Thyroid gland (tissue), 4 donors: ENCODE measurements at places on chromosomes 13 and 19. TPM values are rescaled to one million over a fixed set of nuclear protein-coding genes. Genes with fewer than 3 reads are reported as not detected.

Gene SPACA7
- total RNA-seq: not detected

Gene KCNJ14
- total RNA-seq: 1.9 TPM

Gene TNNT1
- not detected for total RNA-seq

Gene TGDS
- total RNA-seq: 15.8 TPM

Gene TNFRSF19
- total RNA-seq: 6.9 TPM

Gene DGKH
- 10.3 TPM for total RNA-seq

Gene SIGLEC8
- 0.49 TPM for total RNA-seq

Gene C19orf67
- total RNA-seq: not detected

Gene SWSAP1
- total RNA-seq: 3.8 TPM

Gene ZNF749
- total RNA-seq: 13.7 TPM

Gene SERP2
- total RNA-seq: 4.7 TPM

Gene TMC4
- 84.9 TPM for total RNA-seq

Gene THSD8
- not detected for total RNA-seq

Gene SIGLEC9
- total RNA-seq: 1.7 TPM

Gene FAM216B
- not detected for total RNA-seq

Gene TUBGCP3
- 49.1 TPM for total RNA-seq

Gene SLC5A5
- 0.34 TPM for total RNA-seq

Gene FFAR3
- not detected for total RNA-seq

Gene GPC5
- total RNA-seq: 1.2 TPM

Gene PEAK3
- total RNA-seq: 0.78 TPM

Gene ZNF446
- total RNA-seq: 30.0 TPM

Gene ZNF729
- not detected for total RNA-seq

Gene TRPM4
- total RNA-seq: 36.4 TPM

Gene RGS9BP
- 0.63 TPM for total RNA-seq

Gene RASAL3
- total RNA-seq: 3.6 TPM
